H4 (cell line): ENCODE measurements at places on chromosomes 7 and 10. TPM values are rescaled to one million over a fixed set of nuclear protein-coding genes. Genes with fewer than 3 reads are reported as not detected.

The HOXA6 gene
- total RNA-seq: 0.64 and 0.70 TPM in 2 replicates

The IL15RA gene
- 14.4 and 18.6 TPM in 2 replicates for total RNA-seq

DNA sequence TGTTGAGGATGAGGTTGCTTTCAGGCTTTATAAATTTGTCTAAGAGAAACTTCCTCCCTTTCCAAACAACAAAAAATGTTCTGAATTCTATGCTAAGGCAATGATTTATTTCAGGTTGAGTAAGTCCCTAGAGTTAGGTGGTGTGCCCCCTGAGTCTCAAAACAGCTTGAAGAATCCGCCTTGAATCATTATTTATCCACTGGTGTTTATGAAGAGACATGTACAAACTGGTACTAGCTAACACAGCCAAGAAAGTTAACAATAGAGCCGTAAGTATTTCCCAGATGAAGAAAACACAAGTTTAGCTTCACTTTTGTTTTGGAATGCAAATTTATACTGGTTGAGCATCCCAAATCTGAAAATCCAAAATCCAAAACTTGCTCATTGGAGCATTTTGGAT lies 66.2 kb upstream of the SRPK2 start:
- DNase-seq: no peak

GRCh38 chr7:39016609-39017008 lies 38.9 kb downstream of the POU6F2 start:
- DNase-seq: no peak

DNA sequence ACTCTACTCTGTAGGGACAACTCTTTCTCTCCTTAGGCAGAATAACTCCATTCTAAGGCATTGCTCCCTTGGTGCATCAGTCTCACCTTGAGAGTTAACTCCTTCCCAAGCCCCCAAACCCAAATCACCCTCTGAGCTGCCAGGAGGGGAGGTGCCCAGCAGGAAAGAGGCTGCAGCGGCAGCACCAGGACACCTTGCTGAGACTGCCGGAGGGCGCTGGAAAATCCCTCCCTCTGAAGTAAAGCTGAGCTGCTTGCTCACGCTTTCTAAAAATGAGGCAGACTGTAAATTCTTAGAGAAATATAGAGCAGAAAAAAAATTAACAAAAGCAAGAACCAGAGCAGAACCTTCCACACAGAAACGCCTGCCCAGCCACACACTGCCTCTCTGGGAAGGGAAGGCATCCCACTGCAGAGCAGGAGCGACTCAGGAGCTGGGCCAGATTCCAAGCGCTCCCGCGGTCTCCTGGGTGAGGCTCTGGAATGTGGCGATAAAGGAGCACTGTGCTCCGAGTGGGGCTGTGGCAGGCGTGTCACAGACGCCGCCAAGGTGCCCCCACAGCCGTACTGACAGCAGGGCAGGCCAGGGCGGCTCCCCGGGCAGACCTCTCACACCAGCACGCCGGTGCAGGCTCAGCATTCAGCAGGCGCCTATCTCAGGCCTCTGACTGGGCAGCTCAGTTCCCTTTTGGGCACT lies 202.1 kb downstream of the TNS3 start:
- DNase-seq: peak; percentile 85
